ENCODE measurements at places on chromosomes 16 and 17.

GRCh38 chr16:77085981-77086380 lies 105.0 kb upstream of the MON1B start:
- no peak for DNase-seq

DNA sequence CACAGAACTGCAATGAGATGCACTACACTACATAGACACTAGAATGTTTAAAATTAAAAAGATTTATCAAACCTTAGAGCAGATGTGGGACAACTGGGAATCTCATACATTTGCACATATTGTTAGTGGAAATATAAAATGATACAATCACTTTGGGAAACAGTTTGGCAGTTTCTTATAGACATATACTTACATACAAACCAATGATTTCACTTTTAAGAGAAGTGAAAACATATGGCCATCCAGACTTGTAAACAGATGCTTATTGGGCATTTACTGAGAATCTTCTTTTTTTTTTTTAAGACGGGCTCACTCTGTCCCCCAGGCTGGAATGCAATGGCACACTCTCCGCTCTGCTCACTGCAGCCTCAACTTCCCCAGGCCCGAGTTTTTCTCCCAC lies 50.1 kb downstream of the AXIN2 start:
- no peak for DNase-seq

- no peak for DNase-seq
Observed at GRCh38 chr16:82567175-82567574, 59.6 kb upstream of the CDH13 start.

- peak; percentile 53 for DNase-seq
Observed at GRCh38 chr16:73536931-73537330, 489.0 kb upstream of the ZFHX3 start.

DNA sequence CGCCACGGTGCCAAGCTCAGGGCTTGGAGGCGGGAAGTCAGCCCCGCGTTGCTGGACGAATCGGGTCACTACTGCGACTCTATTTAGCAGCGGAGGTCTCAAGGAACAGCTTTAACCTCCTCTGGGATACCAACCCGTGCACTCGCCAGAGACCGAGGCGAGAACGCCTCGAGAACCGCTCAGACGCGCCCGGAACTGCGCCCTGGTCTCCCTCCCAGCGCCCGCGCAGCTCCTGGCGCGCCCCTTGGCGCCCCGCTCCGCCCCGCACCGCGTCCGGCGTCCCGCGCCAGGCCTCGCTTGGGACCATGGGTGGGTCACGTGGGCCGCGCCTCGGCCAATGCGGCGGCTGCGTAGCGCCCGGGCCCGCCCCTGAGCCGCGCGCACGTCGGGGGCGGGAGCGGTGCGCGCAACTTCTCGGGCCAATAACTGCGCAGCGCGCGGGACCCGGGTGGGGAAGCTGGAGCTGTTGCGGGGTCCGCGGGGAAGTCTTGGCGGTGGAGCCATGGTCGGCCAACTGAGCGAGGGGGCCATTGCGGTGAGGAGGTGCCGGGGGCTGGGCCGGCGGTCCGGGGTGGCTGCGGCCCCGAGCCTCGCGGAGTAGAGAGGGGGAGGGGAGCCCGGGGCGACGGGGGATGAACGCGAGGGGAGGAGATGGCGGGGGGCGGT lies at the start of the genes RPA1 and SMYD4:
RPA1 (plus strand) TSS at position 414 of the 666 bp plus-strand sequence; CDS start at position 503, 89 bp downstream.
SMYD4 (minus strand) TSS at position 311 of the 666 bp plus-strand sequence. CDS start 1,908 bp downstream, outside the sequence.
- peak; percentile 90 for DNase-seq

DNA sequence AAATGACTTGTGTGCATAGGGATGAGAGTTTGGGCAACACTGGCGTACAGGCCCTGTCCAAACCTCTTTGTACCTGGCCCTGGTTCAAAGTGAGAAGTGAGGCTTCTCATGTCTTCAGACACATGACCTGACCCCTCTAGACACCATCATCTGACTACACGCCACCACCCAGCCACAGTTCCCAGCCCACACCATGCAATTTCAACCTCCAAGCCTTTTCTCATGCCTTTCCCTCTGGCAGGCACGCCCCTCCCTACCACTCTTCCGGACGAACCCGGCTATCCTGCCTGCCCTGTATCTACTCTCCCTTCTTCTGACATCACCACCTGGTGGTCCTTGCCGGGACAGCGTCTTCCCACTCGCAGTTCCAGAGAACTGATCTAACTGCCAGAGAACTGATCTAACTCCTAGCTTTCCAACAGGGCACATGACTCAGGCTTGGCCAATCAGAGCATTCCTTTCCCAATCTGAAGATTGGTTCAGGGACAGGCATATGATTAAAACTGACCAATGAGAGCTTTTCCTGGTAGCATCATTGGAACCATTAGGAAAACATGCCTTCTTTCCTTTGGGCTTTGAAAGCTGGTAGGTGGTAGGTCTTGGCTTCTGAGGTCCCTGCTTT lies 27.1 kb upstream of the IL21R start:
- peak; percentile 87 for DNase-seq

- DNase-seq = no peak
Observed at GRCh38 chr16:71771571-71771970, 37.1 kb downstream of the AP1G1 start.

DNA sequence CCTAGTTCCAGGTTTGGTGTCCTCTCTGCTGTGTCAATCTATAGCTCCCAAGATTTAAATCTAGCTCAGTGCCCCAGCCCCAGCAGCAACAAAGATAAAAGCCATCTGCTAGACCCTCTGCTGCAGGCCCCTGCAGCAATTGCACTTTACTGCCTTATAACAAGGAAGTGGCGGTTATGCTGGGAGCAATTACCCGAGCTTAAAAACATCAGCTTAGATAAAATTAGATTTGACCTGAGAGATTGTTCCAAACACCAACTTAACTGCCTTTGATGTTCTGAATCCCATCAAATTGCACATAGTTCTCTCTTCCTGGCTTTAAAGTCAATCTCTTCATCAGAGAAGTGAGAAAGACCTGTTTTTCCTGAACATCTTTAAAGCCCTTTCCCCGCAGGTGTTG lies 62.4 kb upstream of the SHISA6 start:
- peak; percentile 76 for DNase-seq

GRCh38 chr17:78001182-78001581 lies 42.7 kb downstream of the TNRC6C start:
- peak; percentile 15 for DNase-seq

DNA sequence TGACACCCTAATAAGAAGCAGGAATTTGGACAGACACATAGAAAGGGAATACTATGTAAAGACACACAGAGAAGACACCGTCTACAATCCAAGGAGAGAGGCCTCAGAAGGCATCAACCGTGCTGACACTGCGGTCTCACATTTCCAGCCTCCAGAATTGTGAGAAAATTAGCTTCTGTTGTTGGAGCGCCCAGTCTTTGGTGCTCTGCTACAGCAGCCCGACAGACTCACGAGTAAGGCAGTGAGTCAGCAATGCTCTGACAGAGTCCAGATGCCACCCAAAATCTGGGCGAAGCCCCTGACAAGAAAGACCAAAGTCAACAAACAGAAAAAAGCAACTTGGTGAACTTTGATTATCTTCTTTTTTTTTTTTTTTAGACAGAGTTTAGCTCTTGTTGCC lies 32.5 kb upstream of the RAI1 start:
- DNase-seq = no peak

DNA sequence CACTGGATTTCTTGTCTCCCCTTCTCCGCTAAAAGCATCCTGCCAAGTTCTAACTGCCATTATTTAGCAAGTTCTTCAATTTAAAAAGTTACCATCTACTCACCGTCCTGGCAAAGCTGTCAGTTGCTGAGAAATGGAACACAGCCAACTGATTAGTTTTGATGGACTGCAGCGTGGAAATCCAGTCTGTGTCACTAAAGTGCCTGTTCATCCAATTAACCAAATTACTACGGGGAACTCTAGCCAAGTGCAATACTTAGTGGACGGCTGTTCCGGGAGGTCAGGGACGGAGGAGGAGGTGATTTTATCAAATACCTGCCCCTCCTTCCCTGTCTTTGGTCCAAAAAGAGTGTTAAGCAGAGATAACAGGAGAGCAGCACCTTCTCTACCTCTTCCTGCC lies 260.7 kb downstream of the MAF start:
- DNase-seq = peak; percentile 60

GRCh38 chr17:6099492-6099891 lies 29.3 kb downstream of the WSCD1 start:
- DNase-seq = no peak

Data from SK-N-DZ (cell line).